ENCODE measurements at places on chromosomes 2 and 18.

DNA sequence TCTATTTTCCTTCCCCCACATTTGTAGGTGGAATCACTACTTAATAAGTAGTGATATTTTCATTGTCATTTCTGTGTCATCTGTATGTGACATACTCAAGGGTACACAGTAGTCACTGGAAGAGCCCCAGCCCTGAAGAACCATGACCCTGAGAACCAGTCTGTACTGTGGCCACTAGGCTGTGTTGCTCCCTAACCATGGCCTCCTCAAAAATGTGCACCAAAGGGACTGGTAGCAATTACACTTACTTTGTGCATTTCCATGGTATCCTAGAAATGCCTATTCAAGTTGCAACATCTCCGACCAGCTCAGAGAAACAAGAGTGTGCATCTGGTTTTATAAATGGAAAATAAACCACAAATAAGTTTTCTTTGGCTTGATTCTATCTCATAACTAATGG, 155.1 kb downstream of the DOCK10 start:
- no peak for DNase-seq

DNA sequence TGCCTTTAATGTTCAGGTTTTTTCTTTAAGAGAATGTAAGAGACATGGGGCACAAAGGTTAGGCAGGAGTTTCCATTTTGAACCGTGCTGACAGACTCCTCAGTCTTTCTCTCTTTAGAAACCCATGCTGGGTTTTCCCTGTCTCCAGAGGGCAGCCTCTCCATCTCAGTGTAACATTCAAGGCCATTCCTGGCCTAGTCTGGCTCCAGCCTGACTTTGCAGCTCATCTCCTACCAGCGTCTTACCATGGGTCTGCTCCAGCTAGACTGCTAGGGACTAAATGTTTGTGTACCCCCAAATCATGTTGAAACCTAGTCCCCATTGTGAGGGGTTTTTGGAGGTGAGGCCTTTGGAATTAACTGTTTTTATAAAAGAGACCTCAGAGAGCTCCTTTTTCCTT, 9.8 kb upstream of the CLIP4 start:
- no peak for DNase-seq

GRCh38 chr2:72985891-72986683, 68.8 kb downstream of the EMX1 start:
- no peak for DNase-seq

DNA sequence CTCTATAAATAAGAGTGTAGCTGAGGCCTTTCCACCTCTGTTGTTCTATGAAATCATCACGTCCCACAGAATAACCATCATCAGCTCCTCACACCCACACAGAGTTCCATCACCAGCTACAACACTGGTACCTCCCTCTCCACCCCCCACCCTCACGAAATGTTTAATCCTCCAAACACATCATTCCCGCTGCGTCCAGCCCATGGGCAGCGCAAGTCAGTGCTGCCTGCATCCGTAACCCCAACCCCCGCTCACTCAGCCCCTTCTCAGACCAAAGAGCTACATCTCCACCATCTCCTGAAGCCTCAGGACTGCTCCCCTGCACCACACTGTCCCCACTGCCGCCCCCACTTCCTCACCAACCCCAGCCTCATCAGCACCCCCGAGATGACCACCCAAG, 19.4 kb downstream of the DNMT3A start:
- no peak for DNase-seq

DNA sequence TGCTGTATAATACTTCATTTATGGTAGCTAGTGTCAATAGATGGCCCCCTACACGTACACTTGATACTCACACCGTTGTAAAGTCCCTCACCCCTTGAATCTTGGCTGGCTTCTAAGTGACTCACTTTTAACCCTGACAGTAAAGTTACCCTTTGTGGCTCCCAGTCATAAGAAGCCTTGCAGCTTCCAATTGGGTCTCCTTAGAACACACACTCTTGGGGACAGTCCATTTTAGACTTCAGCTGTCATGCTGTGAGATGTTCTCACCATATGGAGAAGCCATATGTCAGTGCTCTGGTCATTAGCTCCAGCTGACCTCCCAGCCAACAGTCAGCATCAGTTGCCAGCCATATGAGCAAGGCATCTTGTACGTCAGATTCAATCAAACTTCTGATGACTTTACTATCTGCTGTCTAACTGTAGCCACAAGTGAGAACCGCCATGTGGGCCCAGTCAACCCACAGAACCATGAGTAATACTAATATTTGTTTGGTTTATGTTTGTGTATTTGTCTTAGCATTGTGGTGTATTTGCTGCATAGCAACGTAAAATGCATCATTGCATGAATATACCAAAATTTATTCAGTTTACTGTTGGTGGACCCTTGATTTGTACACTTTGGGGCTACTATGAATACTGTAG, 68.3 kb downstream of the PTPN4 start:
- DNase-seq = no peak

DNA sequence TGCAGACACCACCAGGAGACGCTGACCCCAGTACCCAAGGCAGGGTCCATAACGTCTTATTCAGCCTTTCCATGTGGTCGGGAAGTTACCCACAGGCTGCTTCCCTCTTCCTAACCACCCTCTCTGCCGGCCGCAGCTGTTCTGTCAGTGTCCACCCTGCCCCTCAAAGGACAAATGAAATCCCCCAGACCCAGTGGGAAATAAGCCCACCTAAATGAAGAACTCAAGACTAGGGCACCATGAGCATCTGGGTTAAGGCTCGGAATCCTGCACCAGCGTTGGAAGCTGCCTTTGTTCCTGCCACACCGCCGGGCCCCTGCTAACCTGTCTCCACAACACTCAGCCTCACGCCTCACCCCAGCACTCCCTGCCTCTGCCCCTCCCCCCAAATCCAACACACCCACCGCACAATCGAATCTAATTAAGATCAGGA, 21.7 kb downstream of the BCL11A start:
- no peak for DNase-seq

DNA sequence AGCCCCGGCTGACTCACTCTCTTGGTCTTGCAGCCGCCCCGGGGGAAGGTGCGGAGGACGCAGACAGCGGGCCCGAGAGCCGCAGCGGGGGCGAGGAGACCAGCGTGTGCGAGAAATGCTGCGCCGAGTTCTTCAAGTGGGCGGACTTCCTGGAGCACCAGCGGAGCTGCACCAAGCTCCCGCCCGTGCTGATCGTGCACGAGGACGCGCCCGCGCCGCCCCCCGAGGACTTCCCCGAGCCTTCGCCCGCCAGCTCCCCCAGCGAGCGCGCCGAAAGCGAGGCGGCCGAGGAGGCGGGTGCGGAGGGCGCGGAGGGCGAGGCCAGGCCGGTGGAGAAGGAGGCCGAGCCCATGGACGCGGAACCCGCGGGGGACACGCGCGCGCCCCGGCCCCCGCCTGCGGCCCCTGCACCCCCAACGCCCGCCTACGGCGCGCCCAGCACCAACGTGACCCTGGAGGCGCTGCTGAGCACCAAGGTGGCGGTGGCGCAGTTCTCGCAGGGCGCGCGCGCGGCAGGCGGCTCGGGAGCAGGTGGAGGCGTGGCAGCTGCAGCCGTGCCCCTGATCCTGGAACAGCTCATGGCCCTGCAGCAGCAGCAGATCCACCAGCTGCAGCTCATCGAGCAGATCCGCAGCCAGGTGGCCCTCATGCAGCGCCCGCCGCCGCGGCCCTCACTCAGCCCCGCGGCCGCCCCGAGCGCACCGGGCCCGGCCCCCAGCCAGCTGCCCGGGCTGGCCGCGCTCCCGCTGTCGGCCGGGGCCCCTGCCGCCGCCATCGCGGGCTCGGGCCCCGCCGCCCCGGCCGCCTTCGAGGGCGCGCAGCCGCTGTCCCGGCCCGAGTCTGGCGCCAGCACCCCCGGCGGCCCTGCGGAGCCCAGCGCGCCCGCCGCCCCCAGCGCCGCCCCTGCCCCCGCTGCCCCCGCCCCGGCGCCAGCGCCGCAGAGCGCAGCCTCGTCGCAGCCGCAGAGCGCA, 12.7 kb downstream of the SALL3 start:
- no peak for DNase-seq

GRCh38 chr18:64693766-64694165, 544.9 kb upstream of the LINC00305 start:
- DNase-seq = no peak

GRCh38 chr2:234849678-234850077, 102.1 kb upstream of the SH3BP4 start:
- DNase-seq = no peak

- DNase-seq = no peak
Measured at GRCh38 chr2:207112383-207112782, 53.4 kb downstream of the KLF7 start.

DNA sequence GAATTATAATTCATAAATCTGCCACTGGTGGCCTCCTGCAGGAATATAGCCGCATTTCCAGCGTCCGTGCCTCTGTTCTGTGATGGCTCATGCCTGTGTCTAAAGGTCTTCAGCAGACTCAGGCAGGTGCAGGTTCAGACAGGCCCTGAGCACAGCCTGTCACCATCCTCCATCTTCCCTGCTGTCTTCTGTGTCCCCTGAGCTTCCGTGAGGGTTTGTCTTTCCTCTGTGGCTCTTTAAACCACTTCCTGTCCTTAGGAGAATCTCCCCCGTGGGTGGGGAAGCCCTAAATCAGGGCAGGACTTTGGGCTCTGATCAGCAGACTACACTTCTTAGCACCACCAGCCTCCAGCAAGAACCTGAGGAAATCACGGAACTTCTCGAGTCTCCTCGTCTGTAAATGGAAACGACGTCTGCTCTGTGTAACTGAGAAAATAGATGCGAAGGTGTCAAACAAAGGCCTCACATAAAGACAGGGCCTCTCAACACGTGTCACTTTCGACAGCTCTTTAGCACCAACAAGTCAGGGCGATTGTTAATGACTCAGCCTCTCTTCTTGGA, 24.1 kb upstream of the NFATC1 start:
- no peak for DNase-seq

GRCh38 chr2:17646081-17646554, 105.6 kb downstream of the VSNL1 start:
- DNase-seq = peak; percentile 20

DNA sequence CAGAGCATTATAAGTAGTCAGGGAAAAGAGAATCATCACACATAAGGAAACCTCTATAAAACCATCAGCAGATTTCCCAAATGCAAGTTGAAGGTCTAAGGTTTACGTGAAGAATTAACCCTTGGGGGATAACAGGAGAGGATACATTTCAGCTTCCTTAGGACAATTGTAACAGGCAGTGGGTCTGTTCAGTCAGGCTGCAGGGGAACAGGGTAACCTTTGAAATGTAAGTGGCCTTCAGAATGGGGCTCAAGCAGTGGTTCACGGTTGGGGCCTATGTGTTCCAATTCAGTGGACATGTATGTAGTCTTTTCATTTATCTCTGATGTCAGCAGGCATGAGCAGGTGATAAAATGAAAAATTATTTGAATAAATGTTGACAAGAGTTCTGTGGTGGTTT, 139.3 kb downstream of the EML6 start:
- DNase-seq = no peak

DNA sequence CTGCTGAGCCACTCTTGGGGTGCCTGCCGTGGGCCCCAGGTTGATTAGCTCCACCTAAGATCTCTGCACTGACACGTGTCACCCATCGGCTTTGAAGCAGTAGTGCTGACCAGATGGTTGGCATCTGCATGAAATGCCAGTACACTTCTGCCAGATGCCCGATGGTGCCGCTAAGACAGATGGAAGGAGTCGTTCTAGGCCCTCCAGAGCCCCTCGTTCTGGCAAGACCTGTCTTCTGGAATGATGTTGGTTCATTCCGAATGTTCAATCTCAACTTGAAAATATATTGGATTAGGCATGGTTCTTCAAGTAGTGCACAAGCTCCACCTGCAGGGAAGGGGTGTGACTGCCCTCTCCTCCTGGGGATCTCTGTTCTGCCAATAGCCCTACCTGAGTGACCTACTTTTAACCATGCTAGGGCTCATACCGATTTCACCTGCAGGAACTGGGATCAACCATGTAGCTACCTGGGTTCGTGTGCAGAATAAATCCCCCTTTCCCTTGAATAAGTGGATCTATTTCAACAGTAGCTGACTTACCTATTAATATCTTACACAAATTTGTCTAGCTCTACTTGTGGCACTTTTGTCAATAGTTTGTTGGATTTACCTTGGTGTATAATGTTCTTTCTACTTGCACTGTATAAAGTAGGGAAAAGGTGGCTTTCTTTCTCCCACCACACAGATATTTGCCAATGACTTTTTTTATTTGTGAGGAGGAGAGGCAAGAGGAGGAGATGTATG, 342.6 kb downstream of the CTNNA2 start:
- DNase-seq = no peak

- no peak for DNase-seq
Measured at GRCh38 chr2:157692768-157693167, 64.1 kb upstream of the ACVR1C start.

DNA sequence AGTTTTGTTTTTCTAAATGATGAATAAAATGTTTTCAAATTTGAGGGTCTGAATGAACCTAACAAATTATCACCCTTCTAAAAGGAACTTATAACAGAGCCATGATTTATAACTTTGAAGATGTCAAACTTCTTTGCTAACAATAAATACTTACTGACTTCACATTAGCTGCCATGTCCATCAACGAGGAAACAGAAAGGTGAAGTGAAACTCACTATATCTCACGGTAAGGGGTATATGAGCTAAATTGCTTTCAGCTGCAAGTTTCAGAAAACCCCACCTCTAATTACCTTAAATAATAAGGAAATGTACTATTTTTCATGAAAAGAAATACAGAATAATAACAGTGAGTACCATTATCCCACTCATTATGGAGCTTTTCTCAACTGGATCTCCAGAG, 350.8 kb upstream of the NT5C1B start:
- no peak for DNase-seq

DNA sequence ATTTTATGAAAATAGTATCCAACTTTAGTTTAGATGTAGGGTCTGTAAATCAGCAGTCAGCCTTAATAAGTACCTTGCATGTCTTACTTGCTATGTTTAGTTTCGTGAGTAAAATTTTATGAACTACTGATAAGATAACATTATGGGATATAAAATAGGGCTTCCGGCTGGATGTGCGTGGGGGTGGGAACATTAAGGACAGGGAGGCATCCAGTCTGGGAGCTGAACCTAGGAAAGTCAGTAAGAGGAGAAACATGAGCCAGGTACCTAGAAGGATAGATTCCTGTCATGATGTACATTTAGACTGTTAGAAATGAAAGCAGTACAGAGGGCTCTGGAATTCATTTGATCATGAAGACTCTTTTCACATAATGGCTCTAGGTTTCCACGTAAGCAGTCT, 12.7 kb upstream of the KCNJ13 start:
- DNase-seq = no peak

GRCh38 chr2:10935953-10936942, 24.5 kb downstream of the KCNF1 start:
- no peak for DNase-seq

DNA sequence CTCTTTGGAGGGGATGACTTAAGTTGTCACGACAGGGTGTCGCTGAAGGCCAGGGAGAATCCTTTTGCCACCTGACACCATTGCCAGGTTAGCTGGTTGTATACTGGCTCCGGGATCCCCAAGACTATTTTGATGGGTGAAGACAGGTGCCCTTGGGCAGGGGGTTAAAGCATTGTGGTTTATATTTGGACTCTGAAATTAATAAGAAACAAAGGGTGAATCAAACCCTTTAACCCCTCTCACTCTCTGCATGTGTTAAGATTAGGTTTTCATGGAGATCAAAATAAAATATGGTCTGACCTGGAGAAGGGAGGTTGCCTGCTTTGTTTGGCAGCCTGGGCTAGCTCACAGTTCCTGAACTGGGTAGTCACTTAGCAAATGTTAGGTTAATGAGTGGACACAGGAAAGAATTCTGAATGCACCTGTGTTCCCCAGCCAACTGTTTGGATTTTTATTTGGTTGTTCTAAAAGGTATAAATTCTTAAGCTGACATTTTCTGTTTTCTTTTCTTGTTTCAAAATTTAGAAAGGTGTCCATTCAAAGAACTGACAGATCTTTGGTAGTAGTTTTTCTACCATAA, 301.7 kb downstream of the KCNS3 start:
- no peak for DNase-seq

Measured in NCI-H1105 (cell line).